Left colon (tissue), 2 donors: ENCODE measurements at places on chromosomes 7 and 10. TPM values are rescaled to one million over a fixed set of nuclear protein-coding genes. Genes with fewer than 3 reads are reported as not detected.

GRCh38 chr7:14341200-14341775 lies 351.8 kb upstream of the ETV1 start:
- no peak for DNase-seq

DNA sequence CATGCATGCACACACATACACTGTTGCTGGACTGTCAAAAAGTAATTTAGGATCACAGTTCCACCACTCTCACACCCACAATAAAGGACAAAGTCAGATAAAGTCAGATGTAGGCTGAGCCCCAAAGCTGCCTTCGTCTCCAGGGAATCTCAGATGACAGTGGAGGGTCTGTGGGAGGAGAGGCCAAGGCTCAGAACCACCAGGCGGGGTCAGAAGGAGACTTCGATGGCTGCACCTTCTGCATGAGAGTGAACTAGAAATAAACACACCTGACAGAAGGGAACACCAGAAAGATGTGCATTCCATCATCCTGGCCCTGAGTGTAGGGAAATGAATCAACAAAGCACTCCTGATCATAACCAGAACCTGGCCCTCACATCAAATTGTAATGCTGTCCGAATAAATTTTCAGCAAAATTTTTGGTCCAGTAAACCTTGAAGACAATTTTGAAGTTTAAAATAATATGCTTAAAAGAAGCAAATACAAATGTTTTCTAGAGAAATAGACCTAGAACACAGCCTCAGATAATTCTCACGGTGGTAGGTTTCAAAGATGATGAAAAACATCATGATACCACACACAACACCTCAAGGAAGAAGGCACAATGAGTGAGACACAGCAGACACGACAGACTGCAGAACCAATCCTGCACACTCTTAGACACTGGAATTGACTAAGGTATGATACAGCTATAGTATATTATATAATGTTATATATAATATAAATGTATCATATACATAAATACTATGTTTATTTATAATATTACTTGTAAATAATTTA lies 269.8 kb upstream of the KLF6 start:
- no peak for DNase-seq

DNA sequence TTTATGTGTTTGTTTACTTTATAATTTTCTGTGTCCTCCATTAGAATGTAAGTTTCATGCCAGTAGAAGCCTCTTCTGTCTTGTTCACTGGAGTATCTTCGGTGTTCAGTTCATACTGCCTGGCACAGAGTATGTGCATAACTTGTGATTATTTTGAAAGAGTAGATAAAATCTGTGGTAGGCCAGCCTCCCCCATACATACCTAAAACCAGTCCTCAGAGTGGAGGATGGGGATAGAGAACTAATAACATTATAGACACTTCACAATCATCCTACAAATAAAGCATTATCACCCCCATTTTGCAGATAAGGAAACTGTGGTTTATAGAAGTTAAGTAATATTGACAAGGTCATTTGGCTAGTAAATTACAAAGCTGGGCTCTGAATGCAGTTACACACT lies 28.0 kb downstream of the VIM start:
- DNase-seq, result no peak

- peak; percentile 78 for DNase-seq
Observed at GRCh38 chr10:110007161-110007700, 553 bp upstream of the ADD3 start.

GRCh38 chr7:97973206-97973658 lies 16.8 kb downstream of the OCM2 start:
- DNase-seq, result no peak

DNA sequence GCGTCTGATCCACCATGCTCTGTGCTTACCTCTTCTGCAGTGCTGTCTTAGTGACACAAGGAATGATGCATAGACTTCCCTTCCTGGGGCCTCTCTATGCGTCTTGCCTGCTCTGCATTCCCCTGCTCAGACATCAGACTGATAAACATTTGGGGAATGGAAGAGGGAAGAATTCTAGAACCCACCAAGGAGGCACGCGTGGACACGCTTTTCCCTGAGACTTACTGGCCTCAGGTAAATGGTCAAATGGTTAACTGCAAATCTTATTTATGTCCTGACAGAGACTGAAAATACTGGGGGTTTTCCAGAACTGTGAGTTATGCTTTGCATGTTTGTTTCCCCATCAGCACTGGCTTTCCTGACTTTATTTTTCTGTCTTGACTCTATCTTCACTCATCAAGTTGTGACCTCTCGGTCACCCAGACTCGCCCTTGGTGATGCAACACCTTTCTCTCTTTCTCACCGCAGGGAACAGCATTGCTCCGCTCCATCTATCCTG lies 285.9 kb upstream of the FZD8 start:
- DNase-seq, result no peak

Gene ADGRA1
- total RNA-seq, result not detected

Gene PFKFB3
- 20.2 TPM for total RNA-seq
